IMR-90 (cell line): ENCODE measurements at places on chromosomes 13 and 19. TPM values are rescaled to one million over a fixed set of nuclear protein-coding genes. Genes with fewer than 3 reads are reported as not detected.

DNA sequence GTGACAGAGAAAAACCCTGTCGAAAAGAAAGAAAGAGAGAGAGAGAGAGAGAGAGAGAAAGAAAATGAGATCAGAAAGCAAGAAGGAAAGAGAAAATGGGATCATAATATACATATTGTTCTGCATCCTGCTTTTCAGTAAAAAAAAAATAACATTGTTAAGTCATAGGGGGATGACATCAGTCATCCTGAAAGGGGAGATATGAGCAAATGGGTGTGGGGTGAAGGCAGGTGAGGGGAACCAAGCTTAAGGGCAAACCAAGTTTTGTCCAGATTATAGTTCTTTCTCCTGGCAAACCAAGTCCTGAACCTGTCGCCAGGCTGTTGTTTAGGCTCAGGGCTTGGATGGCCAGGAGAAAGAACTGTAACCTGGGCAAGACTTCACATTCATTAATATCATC, 92.6 kb upstream of the TMTC4 start:
- no peak overlapping the region for H3K4me3 ChIP-seq
- H3K4me1 ChIP-seq = no peaks in the 10 kb centered on the region
- DNase-seq = no peak
- H3K36me3 ChIP-seq = no peaks in the 10 kb centered on the region
- H3K27ac ChIP-seq = no peak overlapping the region

DNA sequence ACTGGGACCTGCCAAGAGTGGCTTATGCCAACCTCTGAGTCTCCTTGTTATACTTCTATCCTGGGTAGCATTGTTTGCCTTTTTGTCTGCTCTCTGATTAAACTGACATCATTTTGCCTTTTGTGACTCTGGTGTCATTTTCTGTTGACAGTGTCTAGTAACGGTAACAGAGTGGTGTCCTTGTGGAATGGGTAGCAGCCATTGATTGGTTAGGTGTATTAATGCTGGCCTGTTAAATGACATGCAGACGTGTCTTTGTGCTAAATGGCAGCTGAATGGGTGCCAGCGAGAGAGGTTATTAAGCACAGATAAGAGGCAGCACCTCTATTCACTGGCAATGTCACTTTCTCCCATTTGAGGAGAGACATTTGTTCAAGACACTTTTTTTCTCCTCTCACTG, 1289.4 kb downstream of the PCDH9 start:
- H3K4me3 ChIP-seq = no peak overlapping the region
- no peak overlapping the region for H3K27ac ChIP-seq
- H3K36me3 ChIP-seq = no peaks in the 10 kb centered on the region
- no peaks in the 10 kb centered on the region for H3K4me1 ChIP-seq
- DNase-seq = no peak
- no peaks in the 10 kb centered on the region for H3K27me3 ChIP-seq

Gene AKAP8L
- 41.0 and 43.1 TPM in 2 replicates for polyA plus RNA-seq

DNA sequence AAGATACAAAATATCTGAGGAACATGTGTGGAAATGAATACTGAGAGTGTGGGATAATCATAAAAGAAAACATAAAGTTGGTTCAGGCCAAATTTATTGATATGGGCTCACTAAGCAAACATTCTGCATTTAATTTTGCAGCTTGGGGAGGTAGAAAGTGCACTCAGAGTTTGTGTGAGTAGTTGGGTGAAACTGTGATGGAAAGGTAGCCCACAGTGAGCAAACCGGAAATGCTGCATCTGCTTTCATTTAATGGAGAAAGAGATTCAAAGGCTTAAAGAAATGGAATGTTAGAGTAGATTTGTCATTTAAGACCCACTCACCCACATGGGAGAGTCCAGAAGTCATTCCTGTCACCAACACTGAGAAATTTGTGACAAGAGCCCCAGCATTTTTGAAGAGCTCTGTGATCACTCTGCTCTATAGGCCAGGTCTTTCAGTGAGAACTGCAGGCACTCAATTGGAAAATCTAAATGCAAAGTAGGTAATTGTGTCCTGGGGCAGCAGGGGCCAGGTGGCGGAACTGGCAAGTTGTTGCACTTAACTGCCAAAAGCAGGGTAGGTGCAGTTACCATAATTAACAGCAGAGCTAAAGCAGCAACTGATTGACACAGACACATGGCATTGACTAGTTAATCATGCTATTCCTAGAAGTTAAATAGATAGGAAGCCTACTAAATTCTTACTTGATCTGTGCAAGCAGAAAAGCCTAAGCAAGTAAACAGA, 1228.3 kb upstream of the PCDH20 start:
- H3K36me3 ChIP-seq = no peaks in the 10 kb centered on the region
- H3K4me1 ChIP-seq = no peaks in the 10 kb centered on the region
- no peak overlapping the region for H3K4me3 ChIP-seq
- no peak overlapping the region for H3K27ac ChIP-seq
- DNase-seq = no peak
- H3K27me3 ChIP-seq = no peaks in the 10 kb centered on the region

Gene SULT2A1
- not detected in 2 replicates for polyA plus RNA-seq

Gene CGB2
- polyA plus RNA-seq = not detected in 2 replicates

Gene SPC24
- 11.7 and 12.2 TPM in 2 replicates for polyA plus RNA-seq

DNA sequence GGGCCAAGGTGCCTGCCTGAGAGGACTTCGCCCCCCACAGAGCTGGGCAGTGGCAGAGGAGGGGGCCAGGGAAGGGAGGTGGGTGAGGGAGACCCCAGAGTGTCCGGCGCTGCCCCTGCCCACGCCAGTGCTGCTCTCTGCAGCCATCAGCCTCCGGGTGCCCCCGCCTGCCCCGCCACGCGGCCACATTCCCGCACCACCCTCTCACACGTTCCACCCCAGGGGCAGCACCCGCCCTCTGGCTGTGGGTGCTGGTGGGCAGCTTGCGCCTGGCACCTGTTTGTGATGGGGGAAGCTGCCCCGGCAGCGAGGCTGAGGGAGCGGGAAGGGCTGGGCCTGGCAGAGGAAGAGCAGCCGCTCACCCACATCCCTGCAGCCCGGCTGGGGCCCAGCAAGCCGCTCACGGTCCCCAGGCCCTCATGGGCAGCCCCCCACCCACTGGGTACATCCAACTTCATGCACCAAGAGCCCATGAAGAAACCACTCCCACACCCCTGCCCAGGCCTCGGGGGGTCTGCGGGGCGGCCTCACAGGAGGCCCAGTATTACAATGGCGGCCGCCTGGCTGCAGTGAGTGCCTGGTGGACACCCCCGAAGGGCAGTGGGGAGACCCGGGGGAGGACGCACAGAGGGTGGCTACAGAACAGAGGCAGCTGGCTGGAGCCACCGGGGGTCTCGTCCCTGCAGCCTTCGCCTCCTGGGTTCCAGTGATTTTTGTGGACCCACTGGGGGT, 14.0 kb downstream of the SBNO2 start:
- DNase-seq = no peak
- H3K27ac ChIP-seq = no peak overlapping the region
- peaks cover 18% of the 10 kb centered on the region for H3K4me1 ChIP-seq

DNA sequence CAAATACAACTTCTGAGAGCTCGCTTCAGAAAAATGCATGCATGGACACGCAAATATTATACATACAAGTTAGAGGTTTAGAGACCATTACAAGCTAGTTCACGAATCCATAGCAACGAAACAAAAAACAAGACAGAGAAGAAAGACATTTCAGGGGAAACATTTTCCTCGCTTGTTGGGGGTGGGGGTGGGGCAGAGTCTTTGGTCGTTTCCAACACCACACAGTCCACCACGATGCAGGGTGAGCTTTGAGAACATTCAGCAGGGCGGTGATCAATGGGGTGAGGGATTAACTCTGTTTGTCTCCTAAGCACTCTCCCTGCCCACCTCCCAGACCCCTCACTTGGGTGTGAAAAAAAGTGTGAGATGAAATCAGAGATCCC, 651 bp downstream of the OXGR1 start:
- no peak for DNase-seq
- peak overlapping the region; percentile 24; the same call in 1 of the 2 replicates for H3K4me3 ChIP-seq
- H3K36me3 ChIP-seq = no peaks in the 10 kb centered on the region
- H3K4me1 ChIP-seq = no peaks in the 10 kb centered on the region; the same call in 1 of the 2 replicates
- no peak overlapping the region for H3K27ac ChIP-seq

GRCh38 chr19:28537079-28537478, 675.9 kb downstream of the UQCRFS1 start:
- no peak overlapping the region for H3K4me3 ChIP-seq
- no peaks in the 10 kb centered on the region for H3K27me3 ChIP-seq
- H3K36me3 ChIP-seq = no peaks in the 10 kb centered on the region
- H3K27ac ChIP-seq = no peak overlapping the region
- no peak for DNase-seq
- H3K4me1 ChIP-seq = no peaks in the 10 kb centered on the region

DNA sequence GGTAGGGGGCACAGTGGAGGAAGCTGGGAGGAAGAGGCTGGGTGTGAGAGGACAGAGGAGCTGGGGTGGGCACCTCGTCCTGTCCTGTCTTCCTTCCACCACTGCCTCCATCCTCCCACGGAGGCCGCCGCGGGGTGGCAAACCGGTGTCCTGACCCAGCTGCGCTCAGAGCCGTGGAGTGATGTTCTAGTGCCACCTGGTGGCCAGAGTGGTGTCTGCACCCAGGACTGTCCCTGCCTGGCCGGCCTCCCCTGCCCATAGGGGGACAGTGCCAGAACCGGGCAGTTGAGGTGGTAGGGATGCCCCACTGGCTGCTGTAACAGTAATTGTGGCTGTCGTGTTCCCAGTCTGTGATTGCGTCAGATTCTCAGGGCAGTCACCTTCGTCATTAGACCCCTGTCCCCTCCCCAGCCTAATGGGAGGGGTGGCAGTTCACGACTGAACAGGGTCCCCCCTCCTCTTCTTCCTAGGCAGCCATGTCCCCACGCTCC, 11.1 kb upstream of the ARRDC2 start:
- H3K4me1 ChIP-seq = no peaks in the 10 kb centered on the region
- DNase-seq = peak; percentile 52
- H3K36me3 ChIP-seq = no peaks in the 10 kb centered on the region

DNA sequence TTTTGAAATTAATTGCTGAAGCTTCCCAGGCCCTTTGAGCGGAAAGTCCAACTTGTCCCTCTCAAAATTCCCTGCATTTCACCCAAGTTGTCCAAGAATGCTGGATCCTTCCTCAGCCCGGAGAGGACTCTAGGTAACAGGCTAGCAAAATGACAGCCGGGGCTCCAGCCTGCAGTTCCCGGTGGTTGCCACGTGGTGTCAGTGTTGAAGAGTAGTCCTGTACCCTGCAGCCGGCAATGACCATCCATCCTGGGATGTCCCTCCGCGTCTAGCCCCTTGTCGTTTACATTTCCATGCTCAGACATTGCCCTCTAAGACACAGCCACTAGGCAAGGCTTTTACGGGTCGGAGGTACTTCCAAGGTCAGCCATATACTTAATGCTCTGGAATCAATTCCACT, 31.4 kb upstream of the MTIF3 start:
- H3K4me1 ChIP-seq = no peaks in the 10 kb centered on the region
- H3K27me3 ChIP-seq = peaks cover 23% of the 10 kb centered on the region
- DNase-seq = peak; percentile 10
- no peak overlapping the region for H3K27ac ChIP-seq

Gene NLRP11
- polyA plus RNA-seq = not detected in 2 replicates

Gene CD209
- polyA plus RNA-seq = not detected in 2 replicates

DNA sequence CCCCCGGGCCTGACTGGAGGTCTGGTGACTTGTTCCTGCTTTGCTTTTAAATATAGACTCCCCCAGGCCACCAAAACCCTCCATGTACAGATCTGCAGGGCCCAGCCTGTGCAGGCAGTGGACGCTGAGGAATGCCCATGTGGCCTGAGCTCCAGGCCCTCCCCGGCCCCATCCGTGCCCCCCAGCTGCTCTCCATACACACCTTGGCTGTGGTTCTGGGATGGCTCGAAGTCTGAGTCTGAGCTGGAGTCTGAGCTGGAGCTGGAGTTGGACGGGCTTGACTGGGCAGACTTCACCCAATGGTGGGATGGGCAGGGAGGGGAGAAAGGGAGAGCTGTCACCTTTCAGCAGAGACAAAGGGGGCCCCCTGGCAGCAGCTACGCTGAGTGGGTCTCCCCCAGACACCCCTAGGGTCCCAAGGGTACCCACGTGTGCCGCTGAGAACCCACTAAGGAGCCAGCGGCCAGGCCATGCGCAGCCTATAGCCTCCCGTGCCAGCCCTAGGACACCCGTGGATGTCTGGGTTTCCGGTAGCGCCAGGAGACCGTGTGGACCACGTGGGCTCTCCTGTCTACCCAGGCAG, 61.9 kb downstream of the MLLT1 start:
- H3K27ac ChIP-seq = no peak overlapping the region
- H3K27me3 ChIP-seq = no peaks in the 10 kb centered on the region
- H3K36me3 ChIP-seq = peaks cover 25% of the 10 kb centered on the region
- peaks cover 16% of the 10 kb centered on the region for H3K4me1 ChIP-seq
- no peak overlapping the region for H3K4me3 ChIP-seq

GRCh38 chr13:75091718-75092117, 390.3 kb downstream of the TBC1D4 start:
- no peak overlapping the region for H3K27ac ChIP-seq
- H3K36me3 ChIP-seq = no peaks in the 10 kb centered on the region
- H3K27me3 ChIP-seq = no peaks in the 10 kb centered on the region
- H3K4me1 ChIP-seq = no peaks in the 10 kb centered on the region
- no peak for DNase-seq
- no peak overlapping the region for H3K4me3 ChIP-seq

Gene MISP
- 0.03 TPM in 1 of 2 replicates, not detected in the other for polyA plus RNA-seq

Gene TRPM4
- 17.4 and 19.7 TPM in 2 replicates for polyA plus RNA-seq

GRCh38 chr13:114151565-114152284, 19.3 kb upstream of the RASA3 start:
- H3K27me3 ChIP-seq = peaks cover 23% of the 10 kb centered on the region
- DNase-seq = no peak
- H3K36me3 ChIP-seq = no peaks in the 10 kb centered on the region
- H3K4me3 ChIP-seq = no peak overlapping the region
- H3K4me1 ChIP-seq = no peaks in the 10 kb centered on the region
- H3K27ac ChIP-seq = no peak overlapping the region

Gene APC2
- polyA plus RNA-seq = 0.41 and 0.42 TPM in 2 replicates

- H3K27ac ChIP-seq = no peak overlapping the region
- H3K27me3 ChIP-seq = no peaks in the 10 kb centered on the region
- H3K4me3 ChIP-seq = no peak overlapping the region
- no peak for DNase-seq
- H3K36me3 ChIP-seq = no peaks in the 10 kb centered on the region
Observed at GRCh38 chr13:67519356-67519755, 289.2 kb upstream of the PCDH9 start.

DNA sequence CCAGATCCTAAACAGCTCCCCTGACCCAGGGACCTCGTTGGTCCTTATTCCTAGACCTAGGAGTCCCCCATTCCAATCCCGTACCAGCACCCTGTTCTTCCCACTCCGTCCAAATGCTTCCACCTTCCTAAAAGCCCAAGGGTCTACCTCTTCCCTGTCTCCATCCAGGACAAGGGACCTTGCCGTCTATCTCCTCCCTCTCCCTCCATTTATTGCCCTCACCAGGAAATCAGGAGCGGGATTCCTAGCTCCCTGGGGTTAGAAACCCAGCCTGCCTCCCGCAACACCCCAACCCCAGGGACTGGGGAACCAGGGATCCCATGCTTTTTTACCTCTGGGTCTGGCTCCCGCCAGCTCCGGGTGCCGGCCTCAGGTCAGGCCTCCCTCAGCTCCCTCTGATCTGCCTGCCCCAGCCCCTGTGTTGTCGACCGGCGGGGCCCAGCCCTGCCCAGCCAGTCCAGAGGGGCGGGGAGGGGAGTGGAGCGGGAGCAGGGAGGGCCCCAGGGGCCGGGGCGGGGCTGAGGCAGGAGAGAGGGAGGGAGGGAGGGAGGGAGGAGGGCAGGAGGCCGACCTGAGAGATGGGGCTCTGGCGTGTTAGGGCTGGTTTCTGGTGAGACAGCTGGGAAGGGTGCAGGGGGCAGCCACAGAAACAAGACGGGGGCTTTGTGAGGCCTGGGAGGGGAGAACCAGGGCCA, at the start of gene B3GNT8:
B3GNT8 (minus strand) TSS at position 423 of the 695 bp plus-strand sequence. CDS start 596 bp downstream, outside the sequence.
- H3K27ac ChIP-seq = peak within 1 kb of the TSS; percentile 3; the same call in 1 of the 2 replicates
- H3K4me3 ChIP-seq = peak within 1 kb of the TSS; percentile 27
- H3K27me3 ChIP-seq = no peaks in the 10 kb centered on the region
- DNase-seq = peak; percentile 34

GRCh38 chr13:106471957-106472543, 63.4 kb downstream of the EFNB2 start:
- no peaks in the 10 kb centered on the region for H3K36me3 ChIP-seq
- peak overlapping the region; percentile 24; the same call in 1 of the 2 replicates for H3K4me3 ChIP-seq
- no peak overlapping the region for H3K27ac ChIP-seq
- DNase-seq = peak; percentile 91
- no peaks in the 10 kb centered on the region for H3K27me3 ChIP-seq
- H3K4me1 ChIP-seq = no peaks in the 10 kb centered on the region
